CD4-positive, alpha-beta T cell treated with Interleukin-6 for 4 hours (primary cell): ENCODE measurements at places on chromosomes 4 and X.

DNA sequence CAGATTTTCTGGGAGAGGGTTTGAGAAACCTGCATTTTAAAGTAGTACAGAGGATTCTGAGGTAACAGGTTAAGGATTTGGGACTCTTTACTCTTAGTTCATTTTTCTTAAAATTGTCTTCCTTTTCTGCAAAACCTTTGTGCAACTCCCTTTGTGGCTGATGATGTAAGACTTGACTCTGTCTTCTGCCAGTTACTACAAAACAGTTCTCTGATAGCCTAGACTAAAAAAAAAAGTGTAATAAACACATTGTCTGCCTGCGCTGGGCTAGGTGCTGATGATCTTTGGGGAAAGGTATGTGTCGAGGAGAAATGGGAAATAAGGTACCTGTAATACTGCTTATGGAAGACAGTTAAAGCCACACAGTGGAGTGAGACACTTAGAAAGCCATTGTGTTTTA lies 28.7 kb downstream of the IL13RA1 start:
- no peak for DNase-seq

- no peak for DNase-seq
Observed at GRCh38 chr4:150357829-150358228, 224.1 kb upstream of the MAB21L2 start.

GRCh38 chr4:56426273-56426672 lies 9.1 kb downstream of the PPAT start:
- no peak for DNase-seq

DNA sequence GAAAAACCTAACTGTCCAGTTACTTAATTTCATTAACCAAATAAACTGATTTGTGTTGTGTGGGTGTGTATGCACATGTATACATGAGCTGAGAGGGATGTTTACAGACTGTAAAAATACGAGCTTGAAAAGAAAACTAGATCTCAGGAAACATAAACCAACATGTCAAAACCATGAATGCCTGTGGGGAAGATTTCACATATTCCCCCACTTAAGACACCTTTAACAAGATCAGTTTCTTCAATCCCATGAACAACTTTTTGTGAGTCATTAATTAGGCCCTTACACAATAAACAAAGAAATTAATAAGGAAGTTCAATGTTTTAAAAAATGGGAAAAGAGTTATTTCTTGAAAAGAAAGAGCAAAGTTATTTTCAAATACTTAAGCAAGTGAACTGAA lies 170.8 kb downstream of the ZNF674 start:
- DNase-seq, result no peak

DNA sequence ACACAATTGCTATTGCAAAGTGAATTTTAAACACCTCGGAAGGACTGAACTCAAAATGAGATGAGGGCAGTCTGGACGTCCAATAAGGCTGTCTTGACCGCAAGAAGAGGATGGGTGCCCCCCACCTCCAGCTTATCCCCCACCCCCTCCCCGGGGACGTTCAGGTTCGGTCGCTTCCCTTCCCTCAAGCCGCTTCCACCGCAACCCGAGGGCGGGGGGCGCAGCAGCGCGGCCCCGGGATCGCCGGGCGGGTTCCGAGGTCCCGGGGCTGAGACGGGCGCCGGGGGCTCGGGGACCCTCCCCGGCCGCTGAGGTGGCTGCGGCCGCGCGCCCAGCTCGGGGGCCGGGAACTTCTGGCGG lies 480 bp downstream of the USP46 start:
- peak; percentile 9 for DNase-seq

- DNase-seq, result no peak
Observed at GRCh38 chr4:7811536-7812191, 128.0 kb downstream of the AFAP1 start.

DNA sequence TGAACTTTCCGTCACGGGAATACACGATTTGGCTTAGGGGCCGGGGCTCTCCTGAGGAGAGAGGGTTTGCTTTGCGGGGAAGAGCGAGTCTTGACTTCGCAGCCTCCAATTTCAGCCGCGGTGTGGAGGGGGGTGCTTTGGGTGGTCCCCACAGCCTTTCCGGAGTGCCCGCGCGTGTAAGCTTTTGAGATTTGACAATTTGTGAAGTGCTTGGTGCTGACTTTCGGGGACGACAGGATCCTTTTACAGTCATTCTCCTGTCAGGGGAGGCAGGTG lies 355 bp downstream of the SCML1 start:
- no peak for DNase-seq

DNA sequence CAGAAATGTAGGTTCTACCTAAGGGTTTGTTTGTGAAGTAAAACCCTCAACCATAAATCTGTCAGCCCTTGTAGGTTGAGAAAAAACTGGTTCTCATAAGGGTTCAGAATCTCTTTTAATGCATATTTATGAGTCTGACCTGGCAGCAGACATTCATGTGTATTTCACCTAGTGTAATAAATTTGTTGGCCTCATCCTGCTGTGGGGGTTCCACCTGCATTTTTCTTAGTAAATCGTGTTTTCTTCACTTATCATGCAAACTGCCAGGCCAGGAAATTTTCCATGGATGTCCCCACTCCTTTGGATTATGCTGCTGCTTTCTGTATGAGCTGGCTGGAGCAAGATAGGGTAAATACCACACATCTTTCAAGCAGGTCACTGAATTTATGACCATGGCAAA lies 42.4 kb downstream of the KLHL13 start:
- DNase-seq, result no peak

DNA sequence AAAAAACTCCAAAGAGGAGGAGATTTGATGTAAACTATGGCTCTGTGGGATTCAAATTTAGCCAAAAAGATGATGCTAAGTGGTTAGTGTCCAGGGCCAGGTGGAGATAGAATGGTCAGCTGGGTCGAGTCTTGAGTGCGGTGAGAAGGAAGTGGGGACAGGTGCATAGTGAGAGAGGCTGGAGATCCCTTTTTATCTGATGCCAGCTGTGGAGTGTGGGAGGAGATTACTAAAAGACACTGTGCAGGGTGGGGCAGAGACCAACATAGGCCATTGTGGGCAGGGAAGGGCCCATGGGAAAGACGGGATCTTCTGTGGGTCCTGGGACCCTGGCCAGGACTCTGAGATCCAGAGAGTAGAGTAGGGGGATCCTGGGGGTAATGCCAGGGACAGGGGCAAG lies 34.6 kb upstream of the LEF1 start:
- DNase-seq, result no peak

- DNase-seq, result no peak
Observed at GRCh38 chr4:8286719-8287342, 17.3 kb downstream of the HTRA3 start.

DNA sequence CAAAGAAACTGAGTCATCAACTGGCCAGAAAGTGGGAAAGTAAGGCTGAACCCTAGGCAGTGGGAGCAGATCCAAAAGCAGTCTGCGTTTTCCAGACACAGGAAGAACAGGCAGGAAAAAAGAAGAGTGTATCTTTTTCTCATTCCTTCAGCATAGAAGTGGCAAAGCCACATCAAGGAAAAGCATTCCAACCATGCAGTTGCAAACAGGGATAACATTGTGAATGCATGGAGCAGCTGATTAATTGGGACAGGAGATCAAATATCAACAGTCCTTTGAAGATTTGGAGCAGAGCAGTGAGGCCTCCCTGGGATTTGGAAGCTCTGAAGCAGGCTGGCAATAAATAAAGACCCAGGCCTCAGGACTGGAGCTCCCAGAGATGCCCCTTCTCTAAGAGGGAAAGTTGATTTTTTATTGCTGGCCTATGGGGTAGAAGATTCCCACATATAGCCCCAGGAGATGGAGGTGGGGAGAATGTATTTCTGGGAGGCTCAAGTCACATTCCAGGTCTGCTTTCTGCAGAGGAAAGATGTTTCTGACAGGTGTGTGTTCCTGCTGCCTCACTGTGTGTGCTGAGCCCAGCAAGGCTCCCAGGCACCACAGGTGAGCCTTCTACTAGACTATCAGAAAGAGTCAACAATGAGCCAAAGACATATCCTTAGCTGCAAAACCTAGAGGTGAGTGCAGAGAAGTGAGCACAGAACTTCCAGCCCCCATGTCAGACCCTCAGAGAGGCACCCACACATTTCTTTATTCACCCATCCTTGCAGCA lies 222.5 kb downstream of the RAB28 start:
- DNase-seq, result no peak

DNA sequence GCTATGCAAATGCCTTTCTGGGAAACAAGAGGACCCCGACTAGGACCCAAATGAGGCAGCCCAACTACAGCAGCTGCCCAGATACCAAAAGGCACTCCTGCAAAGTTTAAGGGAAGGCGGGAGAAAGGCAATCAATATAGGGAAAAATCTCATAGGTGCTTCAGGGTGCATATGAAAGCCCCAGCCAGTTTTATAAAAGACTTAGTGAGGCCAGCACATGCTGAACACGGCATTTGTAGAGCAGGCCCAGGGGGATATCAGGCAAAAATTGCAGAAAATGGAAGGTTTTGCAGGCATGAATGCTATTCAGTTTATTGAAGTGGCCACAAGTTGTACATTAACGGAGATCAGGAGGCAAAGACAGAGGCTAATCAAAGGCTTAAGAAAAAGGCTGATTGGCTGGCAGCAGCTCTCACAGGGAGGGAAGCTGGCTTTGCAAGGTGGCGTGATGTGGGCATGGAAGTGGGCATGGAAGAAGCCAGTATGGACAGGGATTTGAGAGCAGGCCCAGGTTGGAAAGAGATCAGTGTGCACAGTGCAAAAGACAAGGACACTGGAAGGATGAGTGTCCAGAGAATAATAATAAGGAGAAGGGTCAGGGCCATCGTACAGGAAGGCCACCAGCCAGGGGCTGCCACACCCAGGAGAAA lies 37.7 kb upstream of the UGT2B7 start:
- no peak for DNase-seq

GRCh38 chr4:125346616-125347015 lies 31.9 kb downstream of the FAT4 start:
- no peak for DNase-seq

DNA sequence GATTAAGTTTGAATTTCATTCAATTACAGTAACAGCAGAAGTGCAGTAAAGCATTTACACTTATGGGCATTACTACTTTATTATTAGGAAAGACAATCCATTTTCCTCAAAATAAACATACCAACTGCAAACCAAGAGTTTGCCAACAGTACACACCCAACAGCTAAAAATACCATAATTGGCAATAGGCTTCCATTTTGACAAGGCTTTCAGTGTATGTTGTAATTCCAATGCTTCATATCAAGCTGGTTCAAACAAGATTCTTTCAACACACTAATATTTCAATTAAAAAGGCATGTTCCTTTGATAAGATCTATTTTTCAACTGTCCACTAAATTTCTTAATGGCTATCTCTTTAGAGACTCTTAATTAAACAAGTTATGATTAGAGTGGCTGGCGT lies 12.1 kb downstream of the EIF1AX start:
- DNase-seq, result no peak

DNA sequence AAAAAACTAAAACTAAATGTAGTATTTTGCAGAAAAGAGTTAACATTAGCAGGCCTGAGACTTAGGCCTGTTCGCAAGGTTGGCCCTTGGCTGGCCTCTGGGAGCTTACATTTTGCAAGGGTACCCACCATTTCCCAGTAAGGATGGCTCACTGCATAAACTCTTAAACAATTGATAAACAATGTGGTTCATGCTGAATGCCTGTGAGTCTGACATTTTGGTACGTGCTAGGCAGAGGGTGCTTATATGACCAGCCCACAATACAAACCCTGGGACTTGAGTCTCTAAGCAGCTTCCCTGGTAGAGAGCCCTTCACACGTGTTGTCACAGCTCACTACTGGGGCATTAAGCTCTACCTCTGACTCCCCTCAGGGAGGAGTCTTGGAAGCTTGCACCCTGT lies 7.4 kb downstream of the PRPS2 start:
- no peak for DNase-seq

DNA sequence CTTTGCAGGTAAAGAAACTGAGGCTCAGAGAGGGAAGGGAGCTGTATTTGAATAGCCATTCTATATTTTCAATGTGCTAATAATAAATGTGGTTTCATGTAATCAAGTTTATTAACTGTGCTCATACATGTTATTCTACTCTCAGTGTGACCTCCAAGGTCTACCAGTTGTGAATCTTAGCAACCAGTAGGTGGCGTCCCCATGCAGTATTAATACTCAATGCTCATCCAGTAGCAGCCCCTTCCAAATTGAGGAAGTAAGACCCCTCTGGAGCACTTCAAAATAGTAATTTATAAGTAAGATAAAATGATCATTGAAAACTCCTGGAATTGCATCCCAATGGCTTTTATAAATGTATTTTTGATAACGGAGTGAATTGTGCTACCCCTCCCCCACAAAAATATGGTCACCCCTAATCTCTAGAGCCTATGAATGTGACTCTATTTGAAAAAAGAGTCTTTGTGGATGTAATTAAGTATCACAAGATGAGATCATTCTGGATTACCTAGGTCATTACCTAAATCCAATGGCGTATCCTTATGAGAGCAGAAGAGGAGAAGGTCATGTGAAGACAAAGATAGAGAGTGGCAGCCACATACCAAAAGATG lies 20.4 kb upstream of the SEPSECS start:
- peak; percentile 42 for DNase-seq

GRCh38 chr4:47598320-47598719 lies 113.2 kb downstream of the ATP10D start:
- DNase-seq, result no peak

- no peak for DNase-seq
Observed at GRCh38 chr4:40182954-40183353, 13.9 kb upstream of the RHOH start.

- DNase-seq, result peak; percentile 74
Observed at GRCh38 chrX:154136627-154137161, 7.3 kb upstream of the OPN1LW start.

DNA sequence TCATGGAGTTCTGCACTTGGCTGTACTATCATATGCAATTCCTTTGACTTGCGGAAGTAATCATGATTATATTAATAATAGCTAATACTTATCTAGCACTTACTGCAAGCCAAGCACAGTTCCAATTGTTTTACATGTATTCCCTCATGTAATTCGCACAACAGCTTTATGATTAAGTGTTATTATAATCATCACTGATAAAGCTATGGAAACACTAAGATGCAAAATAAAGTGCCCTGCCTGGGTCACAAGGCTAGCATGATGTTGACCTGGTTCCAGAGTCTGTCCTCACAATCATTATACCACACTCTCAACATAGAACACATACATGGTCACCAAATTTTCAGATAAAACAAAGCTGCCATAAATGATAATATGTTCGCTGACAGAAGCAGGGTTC lies 234.6 kb downstream of the FMR1NB start:
- no peak for DNase-seq

DNA sequence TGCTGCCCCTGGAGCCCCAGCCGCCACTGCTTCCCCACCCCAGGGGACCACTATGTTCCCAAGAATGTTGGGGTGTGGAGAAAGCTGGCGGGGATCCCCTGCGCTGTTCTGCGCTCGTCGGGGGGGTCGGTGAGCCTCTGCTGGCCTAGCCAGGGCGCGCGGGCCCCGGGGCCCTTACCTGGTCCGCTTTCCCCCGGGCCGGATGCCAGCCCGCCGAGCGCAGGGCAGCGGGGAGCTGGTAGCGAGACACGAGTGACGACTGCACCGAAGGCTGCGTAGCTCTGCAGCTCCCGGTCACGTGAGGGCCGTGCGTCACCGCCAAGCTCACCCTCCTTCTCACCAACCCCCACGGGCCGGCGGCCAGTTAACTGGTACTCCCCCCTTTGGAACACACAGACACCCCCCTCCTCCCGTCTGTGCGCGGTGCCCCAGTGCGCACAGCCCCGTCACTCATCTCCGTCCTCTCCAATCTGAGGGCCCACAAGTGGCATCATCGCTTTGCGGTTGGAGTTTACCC lies at the start of gene BEX1:
TSS of gene BEX1 (minus strand) at position 254 of the 517 bp plus-strand sequence. CDS start 897 bp downstream, outside the sequence.
- no peak for DNase-seq
